ENCODE measurements at places on chromosomes 13 and 19.

DNA sequence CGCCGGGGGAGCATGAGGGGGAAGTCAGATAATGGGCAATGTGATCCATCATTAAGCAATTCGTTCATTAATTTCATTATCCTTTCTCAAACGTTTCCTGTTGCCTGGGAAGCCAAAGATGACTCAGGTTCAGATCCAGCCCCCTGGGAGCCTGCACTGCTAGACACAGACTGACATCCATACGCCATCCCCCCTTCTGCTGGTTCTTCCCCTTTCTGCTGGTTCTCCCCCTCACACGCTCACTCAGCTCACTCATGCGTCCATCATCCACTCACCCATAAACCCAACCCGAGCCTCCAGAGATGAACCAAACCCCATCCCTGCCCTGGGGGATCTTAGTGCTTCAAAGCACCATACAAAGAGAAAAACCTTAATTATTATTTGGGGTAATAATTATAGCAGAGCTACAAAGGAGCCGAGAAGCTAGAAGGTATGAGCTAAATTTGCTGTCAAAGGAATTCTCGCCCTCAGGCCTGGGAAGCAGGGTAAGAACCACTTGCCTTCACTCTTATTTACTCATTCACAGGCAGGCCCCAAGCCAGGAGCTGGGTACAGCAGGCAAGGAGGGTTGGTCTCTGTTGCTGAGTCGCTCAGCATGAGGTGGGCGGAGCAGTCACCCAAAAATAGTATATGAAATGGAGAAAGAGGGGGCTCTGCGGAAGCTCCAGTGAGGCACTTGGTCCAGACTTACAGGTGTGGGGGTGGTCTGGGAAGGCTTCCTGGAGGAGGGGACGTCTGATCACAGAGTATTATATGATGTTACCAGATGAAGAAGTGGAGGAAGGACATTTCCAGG is 7.0 kb upstream of the ZNF444 start:
- DNase-seq: no peak

GRCh38 chr13:113639616-113640262 is 18.3 kb downstream of the ATP4B start:
- DNase-seq: no peak

- DNase-seq: no peak
Measured at GRCh38 chr19:31261019-31261602, 88.1 kb downstream of the TSHZ3 start.

GRCh38 chr19:49681830-49682229 is 4.8 kb downstream of the PRMT1 start:
- DNase-seq: no peak

- no peak for DNase-seq
Measured at GRCh38 chr19:40744554-40745401, 5.5 kb downstream of the ACTMAP start.

DNA sequence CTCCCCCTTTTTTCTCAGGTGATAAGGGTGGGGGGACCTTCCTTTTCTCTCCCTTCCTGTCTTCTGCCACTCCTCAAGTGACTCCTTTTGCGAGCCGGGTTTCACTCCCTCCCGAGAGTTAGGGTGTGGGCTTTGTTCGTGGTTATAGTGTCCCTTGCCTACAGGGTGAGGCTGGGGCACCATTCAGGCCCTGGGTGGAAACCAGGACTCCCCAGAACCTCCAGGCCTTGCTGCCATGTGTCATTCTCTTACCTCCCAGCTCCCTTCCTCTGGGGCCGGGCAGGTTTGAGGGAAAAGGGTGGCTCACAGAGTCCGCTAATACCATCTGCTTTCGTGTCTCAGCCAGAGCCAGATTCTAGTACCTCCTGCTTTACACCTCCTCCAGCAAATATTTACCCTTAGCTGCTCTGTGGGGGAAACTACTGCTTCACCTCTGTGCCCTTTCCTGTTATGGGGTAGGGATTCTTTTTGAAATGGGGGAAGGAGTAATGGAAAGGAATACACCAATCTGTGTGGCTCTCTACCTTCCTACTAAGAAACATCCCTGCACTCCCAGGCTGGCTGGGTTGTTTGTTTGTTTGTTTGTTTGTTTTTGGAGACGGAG is 2.8 kb downstream of the ACTN4 start:
- no peak for DNase-seq

DNA sequence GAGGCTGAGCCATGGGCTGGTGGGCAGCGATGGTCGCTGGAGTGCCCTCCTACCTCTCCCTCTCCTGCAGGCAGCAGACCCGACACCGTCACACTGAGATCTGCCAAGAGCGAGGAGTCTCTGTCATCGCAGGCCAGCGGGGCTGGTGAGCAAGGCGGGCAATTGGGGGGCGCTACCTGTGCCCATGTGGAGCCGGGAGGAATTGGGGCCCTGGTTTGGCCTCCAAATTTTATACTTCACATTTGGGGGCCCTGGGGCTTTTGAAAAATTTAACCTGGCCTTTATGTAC is 9.9 kb downstream of the ARHGAP33 start:
- no peak for DNase-seq

DNA sequence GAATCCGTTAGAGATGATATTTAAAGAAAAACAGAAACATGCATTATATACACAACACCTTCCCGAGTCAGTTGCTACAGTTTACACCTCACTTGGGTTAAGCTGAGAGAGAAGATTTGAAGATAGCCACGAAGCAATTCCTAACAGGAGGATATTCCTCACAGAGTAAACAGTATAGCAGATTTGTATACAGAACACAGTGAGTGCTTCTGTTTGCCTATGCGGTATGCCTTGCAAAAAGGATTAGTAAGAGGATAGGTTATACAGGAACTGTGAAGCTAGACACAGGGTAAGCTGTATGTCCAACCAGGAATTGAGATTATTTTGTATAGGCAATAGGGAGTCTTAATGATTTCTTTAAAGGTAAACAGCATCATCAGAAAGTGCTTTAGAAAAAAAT is 471.8 kb downstream of the LIG4 start:
- DNase-seq: no peak

DNA sequence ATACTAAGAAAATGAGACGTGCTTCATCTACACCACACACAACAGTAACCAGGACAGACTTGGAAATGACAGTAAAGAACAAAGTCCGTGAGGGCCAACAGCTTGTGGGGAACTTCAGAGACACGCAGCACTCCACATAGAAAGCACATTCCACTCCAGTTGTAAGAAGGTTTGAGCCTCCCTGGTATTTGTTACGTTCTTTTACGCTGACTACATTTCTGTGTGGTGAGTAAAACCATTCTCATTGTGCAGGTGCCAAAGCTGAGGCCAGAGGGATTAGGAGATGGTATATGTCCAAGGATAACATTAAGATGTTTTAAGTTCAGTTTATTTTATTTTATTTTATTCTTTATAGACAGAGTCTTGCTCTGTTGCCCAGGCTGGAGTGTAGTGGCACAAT is 1189.9 kb downstream of the UQCRFS1 start:
- no peak for DNase-seq

DNA sequence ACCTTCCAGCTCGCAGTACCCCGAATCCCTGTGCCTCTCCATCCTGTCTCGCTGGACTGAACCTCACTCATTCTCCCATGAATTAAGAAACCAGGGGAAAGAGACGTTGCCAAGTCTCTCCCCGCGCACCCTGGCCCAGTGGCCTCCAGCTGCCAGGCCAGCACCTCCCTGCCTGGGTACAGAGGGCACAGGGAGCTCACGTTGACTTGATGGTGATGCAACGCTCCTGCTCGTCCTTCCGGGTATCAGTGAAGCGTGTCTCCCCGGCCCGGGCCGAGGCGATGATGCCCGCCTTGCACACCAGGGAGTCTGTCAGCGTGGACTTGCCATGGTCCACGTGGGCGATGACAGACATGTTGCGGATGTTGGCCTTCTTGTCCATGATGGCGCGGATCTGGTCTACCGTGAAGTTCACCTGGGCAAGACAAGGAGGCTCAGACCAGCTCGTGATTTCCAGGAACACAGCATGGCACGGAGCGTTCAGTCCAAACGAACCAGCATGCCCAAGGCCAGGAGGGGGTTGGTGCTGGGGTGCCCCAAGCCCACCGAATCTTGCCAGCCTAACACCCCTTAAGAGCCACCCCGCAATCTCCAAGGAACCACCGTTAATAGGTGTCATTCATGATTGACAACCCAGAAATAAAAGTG is 1.2 kb downstream of the EEF2 start:
- no peak for DNase-seq
